ENCODE measurements at places on chromosomes 2 and 18.

DNA sequence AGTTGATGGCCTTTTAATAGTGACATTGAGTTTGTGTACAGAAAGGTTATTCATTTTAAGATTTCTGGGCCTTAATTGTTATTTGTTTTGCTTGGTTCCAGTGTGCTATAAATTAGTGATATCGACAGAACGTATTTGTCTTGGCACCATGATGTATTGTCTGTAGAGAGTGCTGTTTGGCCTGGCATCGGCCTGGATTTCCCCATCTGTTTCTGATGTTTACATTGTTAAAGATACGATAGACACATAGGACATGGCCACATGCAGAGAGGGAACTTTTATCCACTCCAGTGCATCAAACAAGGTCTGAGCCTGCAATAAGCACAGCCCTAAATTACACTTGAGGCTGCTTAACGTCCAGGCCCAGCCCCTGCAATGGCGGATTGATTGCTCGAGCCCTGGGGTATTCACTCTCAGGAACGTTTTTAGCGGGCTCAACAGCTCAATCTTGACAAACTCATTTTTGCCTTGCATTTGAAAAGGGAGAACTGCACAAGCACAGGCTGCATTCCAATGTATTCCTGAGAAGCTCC lies 144.7 kb downstream of the SLC4A3 start:
- peak; percentile 87 for DNase-seq

GRCh38 chr2:168208652-168209051 lies 38.7 kb downstream of the STK39 start:
- DNase-seq: no peak

GRCh38 chr2:28333606-28334526 lies 58.8 kb upstream of the FOSL2 start:
- no peak for DNase-seq

DNA sequence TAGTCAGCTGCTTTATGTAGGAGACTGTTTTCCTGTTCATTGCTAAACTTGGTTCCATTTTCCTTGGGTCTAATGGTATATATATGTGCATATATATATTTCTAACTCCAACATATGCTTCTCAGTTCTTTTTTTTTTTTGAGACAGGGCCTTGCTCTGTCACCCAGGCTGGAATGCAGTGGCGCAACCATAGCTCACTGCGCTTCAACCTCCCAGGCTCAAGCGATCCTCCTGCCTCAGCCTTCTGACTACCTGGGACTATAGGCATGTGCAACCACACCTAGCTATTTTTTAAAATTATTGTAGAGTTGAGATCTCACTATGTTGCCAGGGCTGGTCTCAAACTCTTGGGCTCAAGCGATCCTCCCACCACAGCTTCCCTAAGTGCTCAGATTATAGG lies 22.1 kb downstream of the STPG4 start:
- DNase-seq: no peak

DNA sequence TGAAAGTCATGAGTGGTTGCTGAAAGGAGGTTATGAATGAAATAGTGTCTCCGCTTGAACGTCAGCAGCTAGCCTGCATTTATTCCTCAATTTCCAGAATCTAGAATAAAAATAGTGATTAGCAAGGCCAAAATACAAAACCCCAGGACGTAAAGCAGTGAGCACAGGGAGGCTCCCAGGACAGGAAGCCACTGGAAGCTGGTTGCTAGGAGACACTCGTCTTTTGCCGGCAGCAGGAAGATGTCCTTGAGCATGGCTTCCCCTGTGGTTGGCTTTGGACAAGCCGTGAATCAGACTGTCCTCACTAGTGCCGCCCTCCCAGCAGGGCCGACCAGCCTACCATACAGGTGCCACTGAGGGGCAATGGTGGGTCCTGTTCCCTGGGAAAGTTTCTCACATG lies 374.4 kb downstream of the MTX2 start:
- peak; percentile 77 for DNase-seq

DNA sequence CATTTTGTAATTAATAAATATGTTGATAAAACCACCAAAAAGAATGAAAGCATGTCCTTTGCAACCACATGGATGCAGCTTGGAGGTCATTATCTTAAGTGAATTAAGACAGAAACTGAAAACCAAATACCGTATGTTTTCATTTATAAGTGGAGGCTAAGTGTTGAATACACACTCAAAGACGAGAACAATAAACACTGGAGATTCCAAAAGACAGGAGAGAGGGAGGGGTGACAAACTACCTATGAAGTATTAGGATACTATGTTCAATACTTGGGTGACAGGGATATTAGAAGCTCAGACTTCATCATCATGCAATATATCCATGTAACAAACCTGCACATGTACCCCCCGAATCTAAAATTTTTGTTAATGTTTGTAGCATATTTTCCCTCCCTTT lies 7.0 kb downstream of the ERLEC1 start:
- DNase-seq: no peak

DNA sequence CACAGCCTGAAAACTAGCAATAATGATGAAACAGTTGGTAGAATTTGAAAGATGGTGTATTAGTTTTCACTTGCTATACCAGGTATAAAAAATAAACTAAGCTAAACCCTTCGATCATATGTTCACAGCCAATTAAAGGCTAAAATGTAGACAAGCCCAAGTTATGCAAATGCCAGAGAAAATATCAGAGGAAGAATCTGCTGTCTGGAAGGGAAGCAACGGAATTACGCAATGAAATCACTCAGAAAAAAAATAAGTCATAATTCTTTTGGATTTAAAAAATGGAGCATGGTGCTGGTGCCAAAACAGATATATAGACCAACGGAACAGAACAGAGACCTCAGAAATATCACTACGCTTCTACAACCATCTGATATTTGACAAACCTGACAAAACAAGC lies 108.3 kb downstream of the ARL4C start:
- DNase-seq: no peak

- no peak for DNase-seq
Measured at GRCh38 chr2:152588998-152589397, 128.3 kb downstream of the PRPF40A start.

- DNase-seq: no peak
Measured at GRCh38 chr18:78239090-78239457, 740.5 kb upstream of the SALL3 start.

- no peak for DNase-seq
Measured at GRCh38 chr2:185785156-185785555, 46.6 kb downstream of the FSIP2 start.

- DNase-seq: no peak
Measured at GRCh38 chr2:110702514-110703380, 24.9 kb upstream of the BUB1 start.

DNA sequence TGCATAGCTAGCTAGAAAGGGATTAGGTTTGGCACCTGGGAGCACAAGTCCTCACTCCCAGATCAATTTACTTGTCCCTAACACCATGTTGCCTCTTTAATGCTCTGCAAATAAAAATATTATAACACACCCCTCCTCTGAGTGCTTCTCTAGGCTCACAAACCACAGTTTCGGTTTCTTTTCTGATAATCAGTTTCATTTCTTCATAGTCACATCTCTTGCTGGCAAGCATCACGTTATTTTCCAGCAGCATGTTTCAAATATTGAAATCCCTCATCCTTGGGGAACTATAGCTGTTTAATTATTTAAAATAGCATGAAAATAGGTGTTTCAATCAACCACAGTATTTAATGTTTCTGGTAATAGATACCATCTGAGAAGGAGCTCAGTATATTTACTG lies 13.9 kb upstream of the SMCHD1 start:
- no peak for DNase-seq

GRCh38 chr2:217396586-217396985 lies 536.7 kb upstream of the TNP1 start:
- no peak for DNase-seq

GRCh38 chr18:56066524-56067213 lies 478.7 kb upstream of the TCF4 start:
- DNase-seq: no peak

DNA sequence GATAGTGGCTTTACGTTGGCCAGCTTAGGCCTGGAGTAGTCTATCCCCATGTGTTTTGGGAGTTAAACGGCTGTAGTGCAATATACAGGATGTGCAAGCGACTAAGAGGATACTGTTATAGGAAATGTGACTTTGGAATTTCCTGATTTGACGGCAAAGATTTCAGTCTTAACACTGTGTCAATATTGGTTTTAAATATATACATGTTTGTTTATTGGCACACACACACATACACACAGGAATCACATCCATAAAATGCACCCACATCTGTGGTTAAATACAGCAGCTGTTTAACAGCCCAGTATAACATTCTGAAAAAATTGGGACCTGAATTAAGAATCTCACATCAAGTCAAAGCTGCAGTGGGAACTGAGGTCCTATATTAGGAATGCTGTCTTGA lies 347.1 kb downstream of the TXNL1 start:
- no peak for DNase-seq

- DNase-seq: no peak
Measured at GRCh38 chr2:134052173-134052572, 201.7 kb upstream of the MGAT5 start.

DNA sequence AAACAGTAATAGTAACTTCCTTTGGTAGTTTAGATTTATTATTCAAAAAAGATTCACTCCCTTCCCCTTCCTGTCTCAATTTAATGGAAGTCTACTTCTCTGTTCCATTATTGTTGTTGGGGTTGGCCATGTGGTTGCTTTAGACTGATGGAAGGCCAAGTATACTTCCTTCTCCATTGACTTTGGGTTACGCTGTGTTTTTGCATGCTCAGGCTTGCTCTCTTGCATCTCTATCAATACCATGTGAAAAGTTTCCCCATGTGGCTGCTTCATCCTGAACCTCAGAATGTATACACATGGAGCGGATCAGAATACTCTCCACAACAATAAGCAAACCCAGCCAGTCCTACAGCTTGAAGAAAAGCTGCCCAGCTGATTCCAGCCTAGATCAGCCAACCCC lies 20.3 kb downstream of the CFAP210 start:
- DNase-seq: no peak

GRCh38 chr2:207467716-207468347 lies 61.9 kb upstream of the CREB1 start:
- no peak for DNase-seq

DNA sequence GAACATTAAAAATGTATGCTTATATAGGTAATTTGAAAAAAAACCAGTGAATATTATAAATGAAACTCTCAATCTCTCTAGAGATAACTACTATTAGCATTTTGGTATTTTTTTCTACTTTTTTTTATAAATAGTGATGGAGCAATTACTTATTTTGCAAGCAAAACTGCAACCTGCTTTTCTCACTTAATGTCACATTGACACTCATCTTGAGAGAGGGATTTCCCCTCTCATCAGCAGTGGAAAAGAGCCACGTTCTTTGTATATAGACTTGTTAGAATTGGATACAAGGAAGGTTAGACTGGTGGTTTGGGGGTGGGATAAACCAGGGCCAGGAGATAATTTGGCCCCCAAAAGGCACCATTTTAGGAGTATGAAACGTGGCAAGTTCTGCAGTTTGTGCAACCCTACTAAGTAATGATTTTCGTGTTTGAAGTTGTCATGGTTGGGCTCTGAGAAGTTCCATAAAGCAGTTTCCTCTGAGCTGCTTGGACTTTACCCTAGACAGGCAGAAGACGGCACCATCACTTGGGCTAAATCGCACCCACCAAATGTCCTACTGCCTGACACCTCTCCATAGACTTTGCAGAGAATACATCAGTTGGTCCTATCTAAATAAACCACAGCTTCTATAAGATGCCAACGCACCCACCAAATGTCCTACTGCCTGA lies 194.0 kb downstream of the ACTR3 start:
- DNase-seq: no peak

GRCh38 chr2:217929272-217929671 lies 73.5 kb downstream of the TNS1 start:
- DNase-seq: no peak

- DNase-seq: no peak
Measured at GRCh38 chr2:115208493-115209164, 766.2 kb downstream of the DPP10 start.

DNA sequence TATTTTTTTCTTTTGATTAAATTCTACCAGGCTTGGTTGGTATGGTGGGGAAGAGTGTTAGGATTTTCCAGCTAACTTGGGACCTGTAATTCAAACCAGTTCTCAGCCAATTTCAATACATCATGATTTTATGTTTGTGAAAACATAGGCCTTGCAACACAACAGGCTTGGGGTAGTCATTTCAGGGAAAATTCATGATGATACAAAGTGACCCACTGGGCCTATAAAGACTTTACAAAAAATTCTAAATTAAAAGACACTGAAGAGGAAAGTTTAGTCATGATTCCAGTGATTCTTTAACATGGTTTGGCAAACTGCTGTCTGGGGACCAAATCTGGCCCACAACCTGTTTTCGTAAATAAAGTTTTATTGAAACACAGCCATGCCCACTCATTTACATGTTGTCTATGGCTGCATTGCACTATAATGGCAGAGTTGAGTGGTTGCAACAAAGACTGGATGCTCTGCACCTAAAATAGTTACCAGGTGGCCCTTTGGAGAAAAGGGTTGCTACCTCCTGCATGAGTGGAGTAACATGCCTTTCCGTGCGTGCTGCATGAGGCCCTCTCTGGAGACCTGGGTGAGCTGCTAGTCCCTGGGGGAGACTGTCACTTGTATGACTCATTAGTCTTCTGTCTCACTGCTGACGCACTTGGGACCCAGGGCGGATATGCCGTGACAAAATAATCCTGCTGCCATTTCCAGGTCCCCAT lies 73.6 kb downstream of the NPAS2 start:
- no peak for DNase-seq

DNA sequence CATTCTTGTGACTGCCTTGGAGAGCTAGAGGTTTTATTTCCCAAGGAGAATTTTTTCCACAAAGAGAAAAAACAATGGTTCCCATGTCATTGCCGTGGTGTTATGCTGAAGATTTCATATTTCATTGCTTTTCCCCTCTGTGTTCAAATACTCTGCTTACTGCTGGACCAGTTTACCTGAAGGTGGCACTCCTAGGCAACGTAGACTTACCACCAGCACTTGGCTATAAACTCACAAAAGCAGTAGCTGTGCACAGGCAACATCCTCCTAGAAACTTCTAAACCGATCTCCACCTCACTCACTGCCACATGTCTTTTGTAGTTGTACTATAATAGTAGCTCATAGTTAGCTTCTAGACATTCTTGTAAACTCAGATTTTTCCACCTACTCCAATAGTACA lies 1319.7 kb upstream of the CRIM1 start:
- no peak for DNase-seq

- no peak for DNase-seq
Measured at GRCh38 chr2:217643789-217644301, 358.9 kb downstream of the TNS1 start.

- no peak for DNase-seq
Measured at GRCh38 chr2:68855550-68855949, 15.6 kb downstream of the BMP10 start.

- no peak for DNase-seq
Measured at GRCh38 chr2:172613040-172613439, 57.1 kb downstream of the PDK1 start.

GRCh38 chr2:950080-950966 lies at the start of gene SNTG2:
Gene SNTG2, plus strand, starts transcription at chr2:950849. Its CDS starts 148 bp downstream, at chr2:950997.
- peak; percentile 46 for DNase-seq
